ENCODE measurements at places on chromosomes 7 and 10. TPM values are rescaled to one million over a fixed set of nuclear protein-coding genes. Genes with fewer than 3 reads are reported as not detected.

ENKUR gene
- not detected for total RNA-seq

- no peaks in the 10 kb centered on the region for H3K27me3 ChIP-seq
- no peaks in the 10 kb centered on the region for H3K4me1 ChIP-seq
- DNase-seq = peak; percentile 8
- H3K36me3 ChIP-seq = peaks cover 6% of the 10 kb centered on the region
Observed at GRCh38 chr7:85750454-85750949, 563.6 kb upstream of the SEMA3D start.

- no peak overlapping the region for H3K27ac ChIP-seq
- no peak overlapping the region for H3K4me3 ChIP-seq
- H3K27me3 ChIP-seq = no peaks in the 10 kb centered on the region
- no peak for DNase-seq
- H3K4me1 ChIP-seq = no peaks in the 10 kb centered on the region
- H3K36me3 ChIP-seq = no peaks in the 10 kb centered on the region
Observed at GRCh38 chr7:40746841-40747556, 612.2 kb downstream of the SUGCT start.

DNA sequence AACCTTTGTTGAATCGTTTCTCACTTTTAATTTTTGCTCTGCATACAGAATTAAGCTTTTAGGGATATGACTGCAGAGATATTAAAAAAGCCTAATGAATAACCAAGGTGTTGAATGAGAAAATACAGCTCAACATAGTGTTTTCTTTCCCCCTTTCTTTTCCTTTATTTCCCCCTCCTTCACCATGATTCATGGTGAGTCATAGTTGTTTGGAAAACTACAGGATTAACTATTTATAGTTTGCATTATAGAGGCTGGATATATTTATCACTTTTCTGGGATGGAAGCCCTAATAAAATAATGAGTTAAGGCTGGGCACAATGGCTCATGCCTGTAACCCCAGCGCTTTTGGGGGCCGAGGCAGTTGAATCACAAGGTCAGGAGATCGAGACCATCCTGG, 115.0 kb downstream of the DNAJB9 start:
- no peaks in the 10 kb centered on the region for H3K4me1 ChIP-seq
- no peak overlapping the region for H3K27ac ChIP-seq
- H3K27me3 ChIP-seq = peaks cover 5% of the 10 kb centered on the region
- no peak for DNase-seq
- H3K36me3 ChIP-seq = no peaks in the 10 kb centered on the region

GRCh38 chr7:3230908-3231307, 70.1 kb upstream of the SDK1 start:
- peaks cover 11% of the 10 kb centered on the region for H3K36me3 ChIP-seq
- H3K4me3 ChIP-seq = no peak overlapping the region
- no peak overlapping the region for H3K27ac ChIP-seq

GRCh38 chr10:46328853-46329689, 42.3 kb downstream of the ANTXRL start:
- no peak overlapping the region for H3K4me3 ChIP-seq
- DNase-seq = no peak

All from activated T-cell treated with anti-CD3 and anti-CD28 coated beads, Interleukin-2, amount 50 U/mL, for 72 hours (primary cell).